PC-9 (cell line): ENCODE measurements at places on chromosomes 1 and 21.

GRCh38 chr1:157819215-157819614, 705 bp downstream of the FCRL1 start:
- no peak for DNase-seq

DNA sequence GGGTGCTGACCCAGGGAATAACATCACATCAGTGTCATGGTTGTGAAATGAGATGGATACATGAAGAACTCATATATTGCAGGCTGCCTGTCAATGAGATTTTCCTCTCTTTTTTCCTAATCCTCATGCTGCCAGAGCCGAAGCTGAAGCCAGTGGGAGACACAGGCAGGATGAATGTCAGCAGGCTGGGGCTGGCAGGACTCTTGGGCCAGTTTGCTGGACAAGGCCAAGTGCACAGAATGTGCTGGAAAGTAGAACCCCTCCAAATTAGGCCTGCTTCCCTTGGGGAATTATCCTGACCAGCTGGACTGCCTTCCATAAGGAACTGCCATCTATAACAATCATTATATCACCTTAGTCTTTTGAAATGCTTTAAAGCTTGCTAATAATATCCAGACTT, 31.4 kb downstream of the SLC44A3 start:
- no peak for DNase-seq

GRCh38 chr1:51473331-51474115, 45.5 kb downstream of the EPS15 start:
- no peak for DNase-seq

GRCh38 chr1:226986496-226987178, 46.5 kb downstream of the COQ8A start:
- no peak for DNase-seq

- no peak for DNase-seq
These were observed 127.4 kb downstream of the HMCN1 start for GRCh38 chr1:185861630-185862029.

DNA sequence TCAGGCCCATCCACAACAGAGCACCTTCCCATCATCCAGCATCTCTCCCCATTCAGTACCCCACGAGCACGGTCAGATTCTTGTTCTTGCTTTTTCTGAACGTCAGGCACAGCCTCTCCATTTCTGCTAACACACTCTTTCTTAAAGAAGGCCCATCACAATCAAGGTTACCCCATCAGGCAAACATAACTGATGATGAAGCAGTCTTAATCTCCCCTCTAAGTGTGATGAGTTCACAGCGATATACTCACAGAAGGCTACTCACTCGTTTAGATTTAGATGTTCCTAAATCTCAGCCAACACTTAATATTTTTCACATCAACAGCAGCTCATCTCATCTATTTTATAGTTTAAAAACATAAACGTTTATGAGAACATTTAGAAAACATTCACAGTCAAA, 75.6 kb downstream of the ADSS2 start:
- DNase-seq, result no peak

DNA sequence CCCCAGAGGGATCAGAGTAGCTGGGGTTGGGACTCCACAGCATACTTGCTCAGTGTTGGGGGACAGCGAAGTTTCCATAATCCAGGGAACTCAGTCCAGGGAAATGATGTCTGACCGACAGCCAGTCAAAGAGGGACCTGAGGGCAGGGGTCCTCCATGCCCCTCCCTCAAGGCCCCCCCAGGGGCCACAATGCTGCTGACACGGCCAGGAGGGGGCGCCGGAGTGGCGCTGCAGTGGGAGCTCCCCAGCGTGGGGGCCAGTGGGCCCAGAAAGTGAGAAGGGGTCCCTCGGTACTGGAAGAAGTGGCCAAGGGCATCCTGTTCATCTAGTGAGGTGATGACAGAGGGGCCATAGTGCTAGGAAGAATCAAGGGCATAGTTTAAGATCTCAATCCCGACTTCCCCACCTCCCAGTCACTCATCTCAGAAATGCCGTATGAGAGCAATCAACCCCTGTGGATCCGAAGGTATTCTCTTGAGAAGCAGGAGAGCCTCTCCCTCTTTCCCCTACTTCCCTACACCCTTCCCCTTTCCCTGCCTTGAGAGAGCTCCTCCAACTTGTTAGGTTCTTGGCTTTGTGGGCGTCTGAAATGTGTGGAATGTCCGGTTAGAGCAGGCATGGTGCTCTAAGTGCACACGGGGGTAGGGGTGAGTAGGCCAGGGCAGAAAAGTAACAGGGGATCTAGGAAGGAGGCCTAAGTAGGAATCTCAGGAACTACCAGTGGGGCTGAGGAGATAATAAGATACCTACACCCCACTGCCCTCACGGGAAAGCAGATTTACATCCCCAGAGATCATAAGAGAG, 4.1 kb downstream of the NUDT17 start:
- DNase-seq, result peak; percentile 20

DNA sequence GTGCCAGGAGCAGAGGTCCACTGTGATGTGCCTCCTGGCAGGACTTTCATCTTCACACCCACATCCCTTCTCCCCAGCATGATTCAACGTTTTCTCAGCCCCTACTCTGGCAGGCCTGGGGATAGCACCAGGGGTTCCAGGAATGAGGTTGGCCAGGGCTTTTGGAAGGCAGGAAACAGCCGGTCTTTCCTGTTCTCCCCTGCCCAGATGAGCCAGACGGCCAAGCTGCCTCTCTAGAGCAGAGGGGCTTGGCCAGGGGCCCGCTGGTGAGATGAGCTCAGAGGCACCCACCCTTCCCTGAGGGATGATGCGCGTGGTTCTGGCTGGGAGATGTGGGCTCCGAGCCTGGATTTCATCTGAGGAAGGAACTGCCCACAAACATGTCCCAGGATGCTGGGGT, 4.3 kb upstream of the MFAP2 start:
- DNase-seq, result peak; percentile 70

- DNase-seq, result no peak
These were observed 71.7 kb downstream of the JAK1 start for GRCh38 chr1:64894438-64895196.

GRCh38 chr1:230861489-230861888, 6.8 kb downstream of the C1orf198 start:
- DNase-seq, result no peak

GRCh38 chr1:89085781-89086180, 20.8 kb upstream of the GBP1 start:
- DNase-seq, result no peak

DNA sequence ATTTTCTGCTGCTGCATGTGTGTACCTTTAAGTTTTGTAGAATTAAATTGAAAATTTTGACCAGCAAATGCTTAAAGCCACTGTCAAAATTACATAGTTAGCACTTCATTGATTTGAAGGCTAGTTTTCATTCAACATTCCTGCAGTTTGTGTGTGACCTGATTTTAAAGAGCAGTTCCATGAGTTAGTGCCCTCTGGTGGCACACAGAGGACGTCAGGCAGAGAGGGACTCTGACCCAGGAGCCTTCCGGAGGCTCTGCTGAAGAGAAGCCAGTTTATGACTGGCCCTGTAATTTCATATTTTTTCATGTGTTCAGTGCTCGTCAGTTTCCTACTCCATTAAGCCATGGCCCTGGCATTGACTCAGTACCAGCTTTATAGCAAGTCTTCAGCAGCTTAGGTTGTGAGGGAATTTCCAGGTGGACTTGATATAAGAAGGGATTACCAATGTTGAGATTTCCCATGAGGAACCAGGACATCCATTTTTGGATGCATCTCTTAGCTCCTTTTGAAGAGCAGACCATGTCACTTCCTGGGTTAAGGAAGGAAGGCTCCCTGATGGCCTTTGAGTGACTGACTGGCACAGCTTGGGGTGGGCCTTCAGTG, 104.7 kb downstream of the CAMTA1 start:
- DNase-seq, result peak; percentile 31

GRCh38 chr21:25607151-25608043, at the start of gene MRPL39:
TSS of gene MRPL39 (minus strand) at chr21:25607481. CDS start at chr21:25607475, 6 bp downstream.
- peak; percentile 76 for DNase-seq

DNA sequence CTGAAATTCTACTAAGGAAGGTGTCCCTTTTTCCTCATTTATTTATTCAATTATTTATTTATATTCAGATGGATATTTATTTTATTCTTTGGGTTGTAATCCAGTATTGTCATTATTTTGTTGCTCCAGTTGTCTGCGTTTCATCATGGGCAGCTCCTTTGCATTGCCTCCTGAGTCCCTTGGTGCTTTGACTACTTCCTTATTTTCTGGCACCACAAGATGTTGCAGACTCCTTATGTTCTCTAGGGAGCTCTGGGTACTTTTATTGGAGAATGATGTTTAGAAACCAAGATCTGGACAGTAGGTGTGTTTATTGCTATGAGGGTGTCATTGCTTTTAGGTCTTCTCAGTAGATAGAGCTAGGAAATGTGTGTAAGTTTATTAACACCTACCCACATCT, 59.9 kb upstream of the ERRFI1 start:
- no peak for DNase-seq

DNA sequence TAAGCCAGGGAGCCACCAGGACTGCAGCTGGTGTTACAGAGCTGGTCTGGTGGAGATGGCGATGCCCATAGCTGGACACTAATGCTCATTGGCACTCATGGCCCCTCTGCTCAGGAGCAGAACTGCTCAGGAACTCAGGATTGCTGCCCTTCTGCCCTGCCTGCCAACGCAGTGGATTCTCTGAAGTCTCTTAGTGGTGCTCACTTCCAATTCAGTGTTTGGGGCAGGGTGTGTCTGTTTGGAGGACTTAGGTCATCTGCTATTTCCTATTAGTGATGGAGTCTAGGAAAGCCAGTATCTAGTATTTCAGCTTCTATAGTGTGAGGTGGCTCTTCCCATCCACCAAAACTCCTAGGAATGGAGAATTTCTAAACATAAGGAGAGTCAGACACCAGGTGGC, 29.1 kb downstream of the S100A10 start:
- no peak for DNase-seq
